ENCODE measurements at places on chromosomes 5 and 9.
A peak's percentile ranks its signal among the peaks of the same experiment; 100 is the strongest.

DNA sequence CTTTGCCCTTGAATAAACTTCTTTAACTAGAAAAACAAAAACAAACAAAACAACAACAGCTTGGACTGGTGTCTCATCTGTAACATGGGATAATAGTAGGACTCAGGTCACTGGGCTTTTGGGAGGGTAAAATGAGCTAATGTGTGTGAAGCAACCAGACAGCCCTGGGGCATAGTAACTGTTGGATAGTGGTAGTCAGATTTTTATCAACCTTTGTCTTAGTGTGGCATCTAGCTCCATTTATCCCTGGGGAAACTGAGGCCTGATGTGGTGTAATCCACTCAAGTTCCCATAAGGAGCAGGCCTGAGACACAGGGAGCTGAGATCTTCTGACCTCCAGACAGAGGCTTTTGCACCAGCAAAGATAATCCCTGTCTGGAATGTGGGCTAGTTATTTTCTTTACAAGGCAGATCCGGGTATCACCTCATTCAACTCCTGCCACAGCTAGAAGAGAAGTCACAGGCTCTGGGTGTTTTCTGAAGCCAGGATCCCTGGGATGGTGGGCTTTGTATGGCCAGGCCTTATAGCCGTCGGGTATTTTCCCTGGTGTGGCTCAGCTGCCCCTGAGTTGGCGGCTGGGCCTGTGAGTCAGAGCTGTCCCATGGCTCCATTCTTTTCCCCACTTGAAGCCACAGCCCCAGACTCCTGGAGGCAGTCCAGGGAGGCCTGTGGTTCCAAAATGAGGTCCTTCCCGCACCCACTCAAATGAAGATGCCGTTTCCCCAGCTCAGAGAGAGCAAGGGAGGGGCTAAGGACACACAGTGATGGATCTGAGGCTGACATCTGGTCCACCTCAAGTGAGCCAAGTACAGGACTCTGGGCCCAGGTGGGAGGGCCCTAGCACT is 26.1 kb upstream of the CSF1R start:
- peak; percentile 48 for DNase-seq

- DNase-seq, result no peak
These were observed 990.1 kb upstream of the C9orf72 start for GRCh38 chr9:28563291-28563934.

GRCh38 chr5:151696470-151697061 is 9.9 kb upstream of the SPARC start:
- peak; percentile 76 for DNase-seq

DNA sequence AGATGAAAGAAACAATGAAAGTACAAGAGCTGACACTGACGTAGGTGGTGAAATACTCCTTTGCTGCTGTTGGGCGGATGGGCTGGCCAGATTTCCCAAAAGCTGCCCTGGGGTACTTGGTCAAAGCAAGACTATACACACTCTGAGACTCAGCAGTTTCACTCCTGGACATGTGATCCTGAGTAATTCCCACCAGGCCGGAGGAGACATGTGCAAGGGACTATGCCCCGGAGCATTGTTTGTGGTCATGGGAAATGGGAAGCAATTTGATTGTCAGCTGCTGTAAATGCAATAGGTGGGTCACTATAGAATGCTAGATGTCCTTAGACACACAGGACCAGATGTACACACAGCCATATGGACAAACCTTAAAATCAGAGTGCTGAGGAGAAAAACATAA is 116.1 kb downstream of the DCP2 start:
- DNase-seq, result peak; percentile 81

- no peak for DNase-seq
These were observed 25.2 kb downstream of the AQP7 start for GRCh38 chr9:33377089-33377715.

GRCh38 chr5:79330071-79330470 is 94.1 kb downstream of the JMY start:
- DNase-seq, result peak; percentile 11

GRCh38 chr9:4555236-4555635 is 65.0 kb downstream of the SLC1A1 start:
- DNase-seq, result peak; percentile 84

DNA sequence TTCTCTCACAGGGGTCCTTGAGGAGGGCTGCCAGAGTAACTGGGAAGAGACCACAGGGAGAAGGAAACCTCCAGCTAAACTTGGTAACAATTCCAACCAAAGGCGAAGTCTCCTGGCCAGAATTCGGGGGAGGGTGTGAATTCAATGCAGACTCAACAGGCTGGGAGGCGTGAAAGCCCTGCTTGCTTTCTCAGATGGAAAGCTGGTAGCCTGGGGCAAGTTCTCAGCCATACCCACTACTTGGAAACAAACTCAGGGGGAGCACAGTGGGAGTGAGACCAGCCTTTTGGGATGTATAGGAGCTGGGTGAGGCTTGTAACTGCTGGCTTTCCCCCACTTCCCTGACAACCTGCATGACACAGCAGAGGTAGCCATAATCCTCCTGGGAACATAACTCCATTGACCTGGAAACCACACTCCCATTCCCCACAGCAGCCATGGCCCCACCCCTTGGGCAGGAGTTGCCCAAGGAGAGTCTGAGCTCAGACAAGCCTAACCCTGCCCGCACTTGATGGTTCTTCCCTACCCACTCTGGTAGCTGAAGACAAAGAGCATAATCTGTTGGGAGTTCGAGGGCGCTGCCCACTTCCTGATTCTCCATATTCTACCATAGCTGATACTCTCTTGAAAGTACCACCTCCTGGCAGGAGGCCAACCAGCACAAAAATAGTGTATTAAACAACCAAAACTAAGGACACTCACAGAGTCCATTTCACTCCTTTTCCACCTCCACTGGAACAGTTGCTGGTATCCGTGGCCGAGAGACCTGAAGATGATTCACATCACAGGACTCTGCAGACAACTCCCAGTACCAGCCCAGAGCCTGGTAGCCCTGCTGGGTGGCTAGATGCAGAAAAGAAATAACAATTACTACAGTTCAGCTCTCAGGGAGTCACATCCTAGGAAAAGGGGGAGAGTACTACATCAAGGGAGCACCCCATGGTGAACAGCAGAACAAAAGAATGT is 123.8 kb downstream of the FAM170A start:
- peak; percentile 16 for DNase-seq

DNA sequence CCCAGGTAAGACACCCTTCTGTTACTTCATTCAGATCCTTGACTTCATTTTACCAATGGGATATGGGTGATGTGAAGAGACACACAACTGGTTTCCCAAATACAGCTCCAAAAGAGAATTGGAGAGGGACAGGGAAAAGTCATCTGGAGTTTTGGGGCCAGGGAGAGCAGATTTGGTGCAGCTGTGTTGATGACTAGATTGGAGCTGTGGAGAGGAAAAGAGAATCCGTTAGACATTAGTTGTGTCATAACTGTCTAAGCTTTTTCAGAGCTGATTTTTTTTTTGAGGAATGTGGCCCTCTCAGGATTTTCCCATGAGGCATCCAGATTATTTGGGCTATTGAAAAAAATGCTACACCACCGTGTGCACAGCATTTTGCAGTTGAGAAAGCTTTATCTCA is 423.4 kb downstream of the DMAC1 start:
- DNase-seq, result no peak

DNA sequence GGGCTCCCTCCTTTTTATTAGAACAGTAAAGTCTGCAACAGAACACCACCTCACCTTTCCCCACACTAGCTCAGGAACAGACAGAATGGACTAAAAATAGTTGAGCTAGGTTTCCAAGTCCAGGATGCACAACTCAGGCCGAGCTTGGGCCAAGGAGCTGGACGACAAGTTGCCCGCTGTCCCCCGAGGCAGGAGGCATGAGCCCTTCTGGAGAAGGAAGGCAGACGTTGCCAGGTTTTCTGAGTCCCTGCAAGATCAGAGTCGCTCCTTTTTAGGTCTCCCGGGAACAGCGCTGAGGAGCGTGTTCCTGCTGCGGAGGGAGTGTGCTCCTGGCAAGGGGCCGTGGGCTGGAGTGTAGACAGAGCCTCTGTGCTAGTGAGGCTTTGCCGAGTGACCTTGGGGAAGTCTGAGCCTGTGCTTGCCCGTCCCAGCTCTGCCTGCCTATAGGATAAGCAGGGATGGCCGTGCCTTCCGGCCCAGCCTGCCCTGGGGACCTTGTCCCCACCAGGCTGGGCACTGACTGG is 121.6 kb downstream of the WNK2 start:
- DNase-seq, result no peak

DNA sequence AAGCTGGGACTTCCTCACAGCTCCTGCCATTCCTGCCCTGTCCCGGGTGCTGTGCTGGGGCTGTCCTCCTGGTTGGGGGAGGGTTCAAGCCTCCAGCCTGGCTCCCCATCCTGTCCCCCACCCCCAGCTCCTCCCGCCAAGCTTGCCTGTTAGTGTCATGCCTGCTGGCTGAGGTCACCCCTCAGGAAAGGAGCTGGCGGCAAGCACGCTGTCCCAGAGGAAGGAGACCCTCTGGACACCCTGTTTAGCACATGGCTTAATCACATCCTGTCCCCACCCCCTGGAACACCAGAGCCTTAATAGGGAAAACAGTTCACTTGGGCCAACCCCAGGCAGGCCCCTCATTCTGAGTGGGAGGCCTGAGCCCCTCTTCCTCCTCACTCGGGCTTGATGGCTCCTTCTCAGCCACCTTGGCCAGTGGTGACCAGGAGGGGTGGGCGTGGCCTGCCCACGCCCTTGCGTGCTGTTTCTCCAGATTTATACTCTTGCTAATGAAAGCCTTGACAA is 9.2 kb upstream of the PHYHD1 start:
- DNase-seq, result peak; percentile 63

Measured in renal cortical epithelial cell (primary cell).